Activated gamma-delta T cell treated with Interleukin-2 at 50 U/mL for 16 hours (primary cell): ENCODE measurements at places on chromosomes 16 and 17.

- DNase-seq: no peak
Measured at GRCh38 chr16:53805113-53805512, 101.2 kb downstream of the FTO start.

GRCh38 chr16:90054554-90054953 is 22.6 kb downstream of the PRDM7 start:
- DNase-seq: no peak

DNA sequence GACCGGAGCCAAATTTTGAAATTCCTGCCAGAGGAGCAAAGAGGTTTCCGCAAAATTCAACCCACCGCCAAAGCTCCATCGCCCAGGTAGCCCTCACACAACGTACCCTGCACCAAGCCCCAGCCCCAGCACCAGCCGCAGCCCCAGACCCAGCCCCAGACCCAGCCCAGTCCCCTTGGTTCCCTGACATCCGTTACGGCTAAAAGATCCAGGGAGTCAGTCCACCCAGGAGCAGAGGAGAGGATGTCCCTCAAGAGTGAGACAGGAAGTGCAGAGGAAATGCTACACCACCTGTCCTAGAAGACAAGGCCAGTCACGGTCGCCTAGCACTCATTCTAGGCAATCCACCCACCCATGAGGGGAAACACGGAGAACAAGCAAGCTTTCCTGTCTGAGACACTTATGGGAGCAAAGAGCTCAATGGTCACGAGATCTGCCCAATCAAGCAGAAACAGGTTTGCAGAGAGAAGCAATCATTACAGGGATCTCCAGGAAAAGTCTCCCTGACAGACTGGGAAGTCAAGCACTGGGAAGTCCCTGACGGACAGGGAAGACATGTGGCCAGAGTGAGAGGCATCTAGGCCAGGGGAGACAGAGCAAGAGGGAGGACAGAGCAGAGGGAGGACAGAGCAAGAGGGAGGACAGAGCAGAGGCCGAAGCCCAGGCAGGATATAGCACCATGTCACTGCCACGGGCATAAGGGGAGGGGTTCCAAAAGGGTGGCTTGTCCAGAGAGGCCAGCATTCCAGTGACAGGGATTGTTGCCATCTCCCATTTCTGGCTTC is 15.0 kb upstream of the KCNJ18 start:
- DNase-seq: no peak

- peak; percentile 42 for DNase-seq
Measured at GRCh38 chr16:87855852-87856715, 13.2 kb downstream of the SLC7A5 start.

- DNase-seq: no peak
Measured at GRCh38 chr16:55542459-55543082, 23.9 kb upstream of the CAPNS2 start.

- no peak for DNase-seq
Measured at GRCh38 chr16:89537549-89537925, 22.9 kb upstream of the RPL13 start.

DNA sequence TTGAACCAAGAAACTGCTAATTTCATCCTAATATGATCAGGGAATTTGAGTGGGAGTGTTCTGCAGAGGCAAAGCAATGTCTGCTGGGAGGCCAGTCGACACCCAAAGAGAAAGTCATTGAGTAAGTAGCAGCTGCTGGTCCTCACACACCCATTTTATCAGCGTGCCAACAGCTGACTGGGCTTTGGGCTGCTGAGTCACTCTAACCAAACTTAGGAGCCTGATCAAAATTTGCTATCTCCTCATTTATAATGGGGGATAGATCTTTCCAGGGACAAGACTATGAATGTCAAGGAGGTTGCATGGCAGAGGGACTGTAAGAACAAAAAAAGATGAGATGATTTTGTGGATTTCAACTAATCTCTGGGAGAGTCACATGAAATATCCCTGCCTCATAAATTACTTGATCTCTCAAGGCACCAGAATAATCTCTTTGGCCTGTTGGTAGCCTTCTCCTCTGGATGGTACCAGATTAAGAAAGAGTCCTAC is 32.9 kb downstream of the CPSF4L start:
- DNase-seq: peak; percentile 9

DNA sequence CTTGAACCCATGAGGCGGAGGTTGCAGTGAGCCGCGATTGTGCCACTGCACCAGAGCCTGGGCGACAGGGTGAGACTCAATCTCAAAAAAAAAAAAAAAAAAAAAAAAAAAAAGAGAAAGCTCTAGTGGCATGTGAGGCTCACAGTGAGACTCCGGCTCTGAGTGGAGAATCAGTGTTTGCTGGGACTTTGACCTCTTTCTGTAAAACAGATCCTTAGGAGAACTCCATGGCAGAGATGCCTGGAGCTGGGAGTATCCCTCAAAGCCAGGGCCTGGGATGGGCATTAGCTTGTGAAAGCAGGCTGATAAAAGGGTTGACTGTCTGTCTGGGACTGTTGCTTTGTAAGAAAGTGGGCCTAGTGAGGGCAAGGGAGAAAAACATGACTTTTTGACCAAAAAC is 46.4 kb downstream of the ZNF207 start:
- no peak for DNase-seq

DNA sequence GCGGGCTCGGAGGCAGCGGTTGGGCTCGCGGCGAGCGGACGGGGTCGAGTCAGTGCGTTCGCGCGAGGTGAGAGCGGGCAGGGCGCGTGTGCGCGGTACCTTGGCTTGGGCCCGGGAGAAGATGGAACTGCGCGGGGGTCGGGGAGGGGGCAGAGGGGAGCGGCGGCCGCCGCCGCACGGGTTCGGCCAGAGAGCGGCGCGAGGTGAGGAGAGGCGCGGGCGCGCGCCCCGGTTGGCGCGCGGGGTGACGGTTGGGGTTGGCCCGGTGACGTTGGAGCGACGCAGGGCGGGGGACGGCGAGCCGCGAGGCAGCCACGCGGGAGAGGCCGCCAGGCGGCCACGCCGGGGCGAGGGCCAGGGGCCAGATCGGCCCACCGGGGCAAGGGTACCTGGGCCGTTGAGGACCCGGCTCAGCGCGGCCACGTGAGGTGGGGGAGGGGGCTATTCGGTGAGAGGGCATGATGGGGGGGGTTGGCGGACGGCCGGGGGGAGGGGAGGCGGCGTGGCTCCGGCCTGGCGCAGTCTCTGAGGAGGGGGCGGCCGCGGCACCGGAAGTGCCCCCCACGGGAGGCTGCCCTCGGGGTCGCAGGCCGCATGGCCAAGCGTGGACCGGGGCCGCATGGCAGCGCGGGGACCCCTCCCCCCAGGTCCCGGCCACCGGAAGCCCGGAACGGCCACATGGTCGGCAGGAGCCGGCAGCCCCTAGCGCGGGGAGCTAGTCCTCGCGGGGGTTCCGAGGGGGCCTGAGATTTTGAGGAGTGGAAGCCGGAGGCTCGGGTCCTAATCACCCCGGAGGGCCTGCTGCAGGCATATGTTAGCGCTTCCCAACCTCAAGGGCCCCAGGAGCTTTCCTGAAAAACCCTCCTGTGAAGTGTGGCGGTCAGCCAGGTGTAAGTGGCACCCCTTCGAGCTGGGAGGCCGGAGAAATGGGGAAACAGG is 527 bp downstream of the EIF5A start:
- peak; percentile 41 for DNase-seq

DNA sequence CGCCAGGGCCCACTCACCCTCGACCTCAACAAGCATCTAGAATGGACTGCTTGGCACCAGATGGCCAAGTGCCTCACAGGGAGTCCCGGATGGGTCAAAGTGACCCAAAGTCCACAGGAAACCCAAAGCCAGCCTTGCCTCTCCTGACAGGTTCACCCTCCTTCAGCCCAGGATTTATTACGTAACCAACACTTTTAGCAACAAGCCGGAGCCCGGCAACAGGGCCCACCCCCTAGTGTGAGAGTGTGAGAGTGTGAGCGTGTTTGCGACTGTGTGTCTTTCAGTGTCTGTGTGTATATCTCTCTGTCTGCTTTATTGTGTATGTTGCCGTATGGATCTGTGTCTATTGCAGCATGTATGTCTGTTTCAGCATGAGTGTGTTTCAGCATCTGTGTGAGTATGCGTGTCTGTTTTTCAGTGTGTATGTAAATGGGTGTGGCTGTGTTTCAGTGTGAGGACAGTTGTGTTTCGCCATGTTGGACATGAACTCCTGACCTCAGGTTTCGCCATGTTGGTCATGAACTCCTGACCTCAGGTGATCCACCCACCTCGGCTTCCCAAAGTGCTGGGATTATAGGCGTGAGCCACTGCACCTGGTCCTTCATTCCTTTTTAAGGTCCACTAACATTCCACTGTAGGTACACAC is 13.7 kb upstream of the PEMT start:
- no peak for DNase-seq

GRCh38 chr17:20281860-20282259 is 185.5 kb downstream of the LGALS9B start:
- no peak for DNase-seq

GRCh38 chr17:67253384-67253783 is 8.4 kb upstream of the HELZ start:
- no peak for DNase-seq

- no peak for DNase-seq
Measured at GRCh38 chr16:8804313-8804712, 6.7 kb downstream of the PMM2 start.

DNA sequence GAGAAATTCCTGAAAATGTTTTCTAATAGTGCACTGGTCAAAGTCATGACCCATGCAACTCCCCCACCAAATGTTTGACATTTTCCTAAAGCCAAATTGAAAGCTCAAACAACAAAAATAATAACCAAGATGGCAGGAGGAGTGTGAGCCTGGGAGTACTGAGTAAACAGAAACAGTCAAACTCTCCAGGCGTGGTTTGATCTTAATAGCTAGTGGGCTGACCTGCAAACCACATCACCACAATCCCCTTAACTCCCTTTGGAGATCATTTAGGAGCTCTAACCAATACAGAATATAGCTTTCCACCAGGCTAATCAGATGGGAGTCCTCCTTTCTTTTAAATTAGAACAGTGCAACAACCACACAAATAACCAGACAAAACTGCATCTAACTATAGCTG is 19.2 kb upstream of the MEIOC start:
- DNase-seq: no peak

DNA sequence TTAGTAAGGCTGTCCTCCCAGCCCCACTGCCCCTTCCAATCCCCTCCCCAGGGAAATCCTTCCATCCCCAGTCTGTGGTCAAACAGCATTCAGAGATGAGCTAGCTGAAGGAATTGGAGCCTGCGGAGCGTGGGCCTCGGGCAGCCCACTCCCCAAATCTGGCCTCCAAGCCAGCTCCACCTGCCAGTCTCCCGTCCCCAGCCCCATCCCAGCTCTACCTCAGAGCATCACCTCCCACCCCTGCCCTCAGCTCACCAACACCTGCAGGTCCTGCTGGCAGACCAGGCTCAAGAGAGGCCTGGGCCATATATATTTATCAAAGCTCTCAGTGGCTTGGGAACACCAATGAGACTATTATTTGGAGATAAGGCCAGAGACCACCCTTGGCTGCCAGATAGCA is 5.2 kb upstream of the SPPL2C start:
- DNase-seq: no peak

GRCh38 chr17:47665655-47666054 is 15.9 kb downstream of the KPNB1 start:
- DNase-seq: no peak

DNA sequence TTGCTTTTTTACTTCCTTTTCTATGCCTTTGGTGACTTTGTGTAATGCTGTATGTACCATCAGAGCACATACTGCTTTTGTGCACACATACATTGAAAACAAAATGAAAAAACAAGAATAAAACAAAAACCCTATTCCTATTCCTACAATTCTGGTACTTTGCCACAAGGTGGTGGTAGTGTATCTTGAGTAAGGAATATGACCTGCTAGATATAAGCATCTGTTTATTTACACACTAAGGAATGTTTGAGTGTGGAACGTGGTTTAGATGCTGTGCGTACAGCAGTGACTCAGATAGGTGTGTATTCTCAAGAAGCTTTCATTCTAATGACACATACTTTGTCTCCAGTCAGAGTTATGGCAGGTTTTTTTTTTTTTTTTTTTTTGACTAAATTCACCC is 606.2 kb downstream of the WWOX start:
- no peak for DNase-seq

GRCh38 chr16:87363771-87364455 is 19.7 kb downstream of the FBXO31 start:
- no peak for DNase-seq

DNA sequence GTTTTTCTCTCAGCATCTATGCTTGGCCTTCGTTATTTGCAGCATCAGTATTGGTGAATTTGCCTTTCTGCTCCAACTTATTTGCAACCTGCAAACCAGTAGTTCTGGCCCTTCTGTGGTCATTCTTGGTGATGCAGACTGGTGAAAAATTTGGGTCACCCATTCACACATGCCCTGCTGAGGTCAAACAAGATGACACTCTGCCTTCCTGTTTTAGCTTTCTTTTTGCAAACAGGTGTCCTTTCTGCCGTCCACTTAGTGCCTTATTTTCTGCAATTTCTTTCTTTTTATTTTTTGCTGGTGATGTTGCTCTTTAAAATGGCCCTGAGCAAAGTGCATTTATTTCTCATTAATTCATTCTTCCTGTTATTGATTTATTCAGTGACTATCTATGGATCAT is 31.3 kb downstream of the PLCG2 start:
- DNase-seq: no peak

DNA sequence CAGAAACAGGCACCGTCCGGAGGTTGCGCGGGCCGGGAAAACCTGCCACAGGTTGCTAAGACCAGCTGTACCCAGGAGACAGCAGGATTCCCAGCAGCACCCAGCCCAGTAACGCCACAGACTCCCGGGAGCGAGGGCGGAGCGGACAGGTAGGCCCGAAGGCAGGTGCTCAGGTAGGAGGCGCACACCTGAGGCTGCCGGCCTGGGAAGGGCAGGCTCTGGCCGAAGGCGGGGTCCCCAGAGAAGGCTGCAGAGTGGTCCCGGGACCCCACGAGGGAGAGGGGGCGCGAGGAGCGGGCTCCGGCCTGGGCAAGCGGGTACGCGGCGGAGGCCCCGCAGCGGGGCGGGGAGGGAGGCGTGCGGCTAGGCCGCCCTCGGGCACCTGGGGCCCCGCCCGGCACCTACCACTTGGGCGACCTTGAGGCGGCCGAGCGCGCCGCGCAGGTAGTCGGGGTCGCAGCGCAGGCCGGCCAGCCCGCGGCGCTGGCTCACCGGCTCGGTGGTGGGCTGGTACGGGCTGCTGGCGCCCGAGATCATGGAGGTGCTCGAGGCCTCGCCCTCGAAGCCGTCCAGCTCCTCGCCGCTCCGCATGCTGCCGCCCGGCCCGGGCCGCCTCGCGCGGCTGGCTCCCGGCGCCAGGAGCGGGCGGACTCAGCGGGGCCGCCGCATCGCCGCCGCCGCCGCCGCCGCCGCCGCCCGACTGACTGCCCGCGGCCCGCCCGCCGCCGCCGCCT is 441 bp downstream of the CMTM4 start:
- no peak for DNase-seq
